ENCODE measurements at places on chromosomes 12 and 14. TPM values are rescaled to one million over a fixed set of nuclear protein-coding genes. Genes with fewer than 3 reads are reported as not detected.

DNA sequence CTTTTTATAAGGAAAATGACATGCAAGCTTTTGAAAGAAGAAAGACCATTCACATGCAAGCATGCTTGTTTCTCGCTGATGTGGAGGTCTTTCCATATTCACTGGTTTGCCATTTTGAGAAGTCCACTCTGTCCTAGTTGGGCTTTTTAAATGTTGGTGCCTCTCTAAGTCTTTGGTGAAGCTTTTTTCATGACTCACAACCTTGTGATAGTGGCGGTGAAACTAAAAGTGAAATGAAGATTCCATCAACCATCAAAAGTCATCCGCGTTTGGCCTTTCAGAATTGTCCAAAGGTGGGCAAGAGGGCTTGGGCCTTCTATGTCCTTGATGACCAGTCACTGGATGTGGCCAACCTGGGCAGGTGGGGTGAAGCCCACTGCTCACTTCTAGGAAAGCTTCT lies 4.3 kb downstream of the LRRC74A start:
- DNase-seq: no peak
- no peaks in the 10 kb centered on the region for H3K4me1 ChIP-seq
- H3K27ac ChIP-seq: no peak overlapping the region
- H3K4me3 ChIP-seq: no peak overlapping the region
- H3K36me3 ChIP-seq: no peaks in the 10 kb centered on the region

GRCh38 chr14:45811155-45811554 lies 558.2 kb upstream of the MIS18BP1 start:
- H3K27me3 ChIP-seq: no peaks in the 10 kb centered on the region
- DNase-seq: no peak
- no peaks in the 10 kb centered on the region for H3K4me1 ChIP-seq
- H3K36me3 ChIP-seq: no peaks in the 10 kb centered on the region
- H3K4me3 ChIP-seq: no peak overlapping the region

DNA sequence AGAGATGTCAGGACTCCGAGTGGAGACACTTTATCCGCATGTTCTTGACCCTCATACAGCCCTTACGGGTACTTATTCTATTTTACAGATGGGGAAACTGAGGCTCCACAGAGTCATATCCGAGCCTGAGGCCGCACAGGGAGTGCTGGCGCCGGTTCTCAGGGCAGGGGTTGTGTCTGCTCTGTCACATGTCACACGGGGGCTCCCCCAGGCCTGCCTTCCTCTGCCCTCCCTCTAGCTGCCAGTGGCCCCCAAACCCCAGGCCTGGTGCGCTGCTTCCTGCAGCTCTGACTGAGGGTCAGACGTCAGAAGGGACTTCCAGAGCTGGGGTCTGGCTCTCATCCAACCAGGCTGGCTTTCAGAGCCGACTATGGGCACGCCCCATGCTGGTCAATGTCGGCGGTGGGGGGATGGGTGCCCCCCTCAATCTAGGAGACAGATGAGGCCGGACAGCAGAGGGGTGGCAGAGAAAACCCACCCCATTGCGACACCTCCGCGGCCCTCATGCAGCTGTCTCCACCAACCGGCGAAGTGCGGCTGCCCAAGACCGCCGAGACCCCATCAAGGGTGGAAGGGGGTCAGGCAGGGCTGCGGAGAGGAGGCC lies 811 bp upstream of the INF2 start:
- H3K27me3 ChIP-seq: no peaks in the 10 kb centered on the region
- peak; percentile 28 for DNase-seq
- H3K36me3 ChIP-seq: no peaks in the 10 kb centered on the region
- no peak overlapping the region for H3K4me3 ChIP-seq
- peak overlapping the region; percentile 74 for H3K27ac ChIP-seq

- no peaks in the 10 kb centered on the region for H3K27me3 ChIP-seq
- no peak overlapping the region for H3K4me3 ChIP-seq
- H3K36me3 ChIP-seq: peaks cover 20% of the 10 kb centered on the region
- no peaks in the 10 kb centered on the region for H3K4me1 ChIP-seq
- H3K27ac ChIP-seq: no peak overlapping the region
- DNase-seq: no peak
Observed at GRCh38 chr12:50467439-50467838, 37.3 kb upstream of the DIP2B start.

- no peak overlapping the region for H3K4me3 ChIP-seq
- no peak for DNase-seq
- H3K27ac ChIP-seq: no peak overlapping the region
- H3K4me1 ChIP-seq: no peaks in the 10 kb centered on the region
- no peaks in the 10 kb centered on the region for H3K27me3 ChIP-seq
- H3K36me3 ChIP-seq: no peaks in the 10 kb centered on the region
Observed at GRCh38 chr12:3743803-3744202, 9.1 kb downstream of the CRACR2A start.

GRCh38 chr14:23562822-23563472 lies 4.6 kb downstream of the AP1G2 start:
- H3K27me3 ChIP-seq: no peaks in the 10 kb centered on the region
- H3K4me1 ChIP-seq: peaks cover 13% of the 10 kb centered on the region
- H3K4me3 ChIP-seq: no peak overlapping the region
- peaks cover 16% of the 10 kb centered on the region for H3K36me3 ChIP-seq

DNA sequence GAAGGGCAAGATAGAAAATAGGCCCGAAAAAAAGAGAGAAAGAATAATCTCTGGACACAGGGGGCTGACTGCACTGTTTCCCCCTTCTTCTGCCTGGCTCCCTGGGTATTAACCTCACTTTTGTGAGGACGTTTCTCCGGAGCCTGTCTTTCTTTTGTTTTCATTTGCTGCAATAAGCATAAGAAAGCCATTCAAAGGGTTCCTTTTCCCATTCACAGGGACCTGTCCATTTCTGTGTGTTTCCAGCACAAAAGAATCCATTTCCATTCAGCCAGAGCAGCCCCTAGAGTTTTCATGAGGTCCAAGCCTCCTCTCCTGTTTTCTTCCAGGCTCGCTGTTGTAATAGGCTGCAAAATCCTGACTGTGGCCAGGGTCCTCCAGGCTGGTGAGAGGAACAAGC lies 16.8 kb downstream of the PLXNC1 start:
- H3K36me3 ChIP-seq: no peaks in the 10 kb centered on the region
- no peaks in the 10 kb centered on the region for H3K4me1 ChIP-seq
- no peak overlapping the region for H3K27ac ChIP-seq
- no peak overlapping the region for H3K4me3 ChIP-seq

DNA sequence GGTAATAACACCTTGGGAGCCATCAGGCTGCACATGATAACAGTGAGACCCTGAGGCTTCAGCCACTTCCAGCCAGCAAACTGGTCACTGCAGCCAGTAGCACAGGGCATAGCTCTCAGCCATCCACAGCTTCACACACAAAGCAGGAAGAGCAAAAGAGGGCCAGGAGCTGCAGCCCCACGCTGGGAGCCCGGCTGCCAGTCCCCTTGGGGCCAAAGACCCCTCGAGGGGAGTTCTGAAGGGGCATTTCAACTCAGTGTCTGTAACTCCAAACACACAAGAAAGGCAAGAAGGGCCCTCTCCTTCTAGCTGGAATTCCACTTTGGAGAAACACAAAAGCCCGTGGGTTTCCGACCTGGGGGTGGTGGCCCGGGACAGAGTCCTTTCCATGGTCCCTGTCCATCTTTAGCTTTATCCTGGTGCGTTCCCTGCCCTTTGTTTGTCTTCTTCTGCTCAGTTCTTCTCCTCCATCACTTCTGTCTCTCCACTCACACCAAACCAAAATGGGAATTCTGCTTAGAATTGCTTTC lies 151.8 kb upstream of the FKBP4 start:
- no peak overlapping the region for H3K4me3 ChIP-seq
- DNase-seq: no peak
- no peaks in the 10 kb centered on the region for H3K36me3 ChIP-seq
- H3K27ac ChIP-seq: no peak overlapping the region

DNA sequence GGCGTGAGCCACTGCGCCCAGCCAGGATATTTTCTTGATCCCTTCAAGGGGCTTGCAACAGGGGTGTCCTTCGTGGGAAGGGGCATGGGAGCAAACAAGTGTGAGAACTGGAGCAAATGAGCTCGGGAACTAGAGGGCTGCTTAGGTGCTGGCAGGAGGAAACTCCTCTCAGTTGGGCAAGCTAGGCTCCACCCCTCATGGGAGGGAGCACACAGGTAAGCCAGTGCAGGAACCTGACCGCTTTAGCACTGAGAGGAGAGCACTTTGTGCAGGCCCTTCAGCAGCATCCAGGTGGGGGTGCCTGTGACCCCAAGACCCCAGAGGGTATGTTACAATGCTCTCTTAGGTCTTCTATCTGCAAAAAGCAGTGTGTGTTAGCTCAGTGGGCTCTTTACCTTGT lies 755.4 kb upstream of the MDGA2 start:
- no peaks in the 10 kb centered on the region for H3K36me3 ChIP-seq
- no peak overlapping the region for H3K4me3 ChIP-seq
- no peaks in the 10 kb centered on the region for H3K27me3 ChIP-seq
- DNase-seq: no peak
- H3K4me1 ChIP-seq: no peaks in the 10 kb centered on the region

DNA sequence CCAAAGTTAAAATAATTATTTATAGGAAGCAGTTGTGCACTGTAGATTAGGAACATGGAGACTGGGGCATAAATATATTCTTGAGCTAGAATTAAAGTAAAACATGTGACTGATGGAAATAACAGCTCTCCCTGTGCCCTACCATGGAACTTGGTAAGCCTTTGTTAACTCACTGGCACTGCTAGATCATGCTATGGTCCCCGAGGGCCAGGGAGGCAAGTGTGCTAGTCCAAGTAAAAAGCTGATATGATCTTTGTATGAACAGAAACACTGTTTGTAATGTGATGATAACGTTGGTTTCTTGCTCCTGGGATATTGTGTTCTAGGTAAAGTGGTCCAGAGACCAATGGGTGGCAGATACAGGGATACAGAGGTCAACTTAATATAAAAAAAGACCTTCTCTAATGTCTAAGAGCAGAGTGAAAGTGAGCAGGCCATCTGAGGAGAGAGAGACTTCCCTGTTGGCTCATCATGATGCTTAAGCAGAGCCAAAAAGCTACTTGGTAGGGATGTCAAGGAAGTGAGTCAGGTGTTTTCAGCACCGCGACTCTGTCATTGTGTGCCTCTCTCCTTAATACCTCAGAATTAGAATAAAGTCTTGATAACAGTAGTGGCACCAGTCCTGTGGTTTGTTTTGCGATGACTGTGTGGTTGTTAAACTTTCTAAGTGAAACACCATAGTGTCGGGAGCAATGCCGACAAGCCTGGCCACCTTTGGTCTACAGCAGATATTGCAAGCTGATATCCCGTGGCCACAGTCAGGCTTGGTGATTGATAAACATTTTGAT lies 27.6 kb downstream of the BICD1 start:
- H3K4me1 ChIP-seq: no peaks in the 10 kb centered on the region
- no peak for DNase-seq
- no peaks in the 10 kb centered on the region for H3K36me3 ChIP-seq

DNA sequence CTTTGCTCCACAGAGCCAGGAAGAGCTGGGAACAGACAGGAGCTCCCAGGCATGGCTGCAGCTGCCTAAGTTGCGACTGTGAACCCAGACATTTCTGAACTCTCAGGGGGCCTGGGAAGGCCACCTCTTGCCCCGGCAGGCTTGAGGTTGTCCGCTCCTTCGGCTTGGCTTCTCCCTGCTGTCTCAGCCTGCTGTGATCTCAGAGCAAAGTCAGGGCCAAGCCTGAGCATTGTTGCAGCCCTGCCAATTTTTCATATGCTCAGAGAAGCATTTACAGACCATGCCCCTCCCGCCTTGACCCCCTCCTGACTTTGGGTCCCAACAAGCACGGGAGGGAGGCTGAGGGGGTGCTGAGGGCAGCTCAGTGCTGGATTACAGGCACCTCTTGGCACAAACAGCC lies 1439.1 kb upstream of the FLRT2 start:
- no peak overlapping the region for H3K4me3 ChIP-seq
- H3K27me3 ChIP-seq: no peaks in the 10 kb centered on the region
- peaks cover 1% of the 10 kb centered on the region for H3K4me1 ChIP-seq
- DNase-seq: no peak

- H3K27ac ChIP-seq: peak overlapping the region; percentile 60
- no peak for DNase-seq
- no peaks in the 10 kb centered on the region for H3K36me3 ChIP-seq
- H3K4me3 ChIP-seq: peak overlapping the region; percentile 96
- H3K4me1 ChIP-seq: peaks cover 11% of the 10 kb centered on the region
Observed at GRCh38 chr12:111840807-111841206, 1.2 kb upstream of the MAPKAPK5 start.

DNA sequence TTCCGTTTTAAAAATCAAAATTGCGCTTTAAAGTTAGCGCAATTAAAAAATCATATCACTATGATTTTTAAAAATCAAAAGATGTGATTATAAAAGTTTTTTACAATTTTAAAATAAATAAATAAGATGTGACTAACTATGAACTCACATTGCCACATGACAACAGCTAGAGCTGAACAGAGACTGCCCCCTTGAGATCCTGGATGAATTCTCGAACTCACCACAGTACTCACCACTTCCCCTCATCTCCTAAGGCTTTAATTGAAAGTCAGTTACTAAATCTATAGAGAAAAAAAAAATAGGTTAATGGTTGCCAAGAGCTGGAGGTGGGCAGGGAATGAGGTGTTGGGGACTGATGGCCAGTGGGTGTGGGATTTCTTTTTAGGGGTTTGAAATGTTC lies 384.2 kb downstream of the ZFP36L1 start:
- H3K4me1 ChIP-seq: peaks cover 6% of the 10 kb centered on the region
- no peaks in the 10 kb centered on the region for H3K27me3 ChIP-seq
- no peak overlapping the region for H3K27ac ChIP-seq
- no peak overlapping the region for H3K4me3 ChIP-seq
- no peak for DNase-seq

DNA sequence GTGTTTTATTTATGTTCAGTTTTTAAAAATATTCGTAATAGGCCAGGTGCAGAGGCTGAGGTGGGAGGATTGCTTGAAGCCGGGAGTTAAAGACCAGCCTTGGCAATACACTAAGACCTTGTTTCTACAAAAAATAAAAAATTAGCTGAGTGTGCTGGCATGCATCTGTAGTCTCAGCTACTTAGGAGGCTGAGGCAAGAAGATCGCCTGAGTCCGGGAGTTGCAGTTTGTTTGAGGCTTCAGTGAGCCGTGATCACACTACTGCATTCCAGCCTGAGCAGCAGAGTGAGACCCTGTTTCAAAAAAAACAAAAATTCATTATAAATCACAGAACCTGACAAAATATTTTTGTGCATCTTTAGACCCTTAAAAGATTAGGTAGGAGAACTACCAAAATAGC lies 240.1 kb upstream of the ARHGAP5 start:
- no peak overlapping the region for H3K4me3 ChIP-seq
- peaks cover 6% of the 10 kb centered on the region for H3K4me1 ChIP-seq
- DNase-seq: no peak
- no peaks in the 10 kb centered on the region for H3K27me3 ChIP-seq
- no peak overlapping the region for H3K27ac ChIP-seq

DNA sequence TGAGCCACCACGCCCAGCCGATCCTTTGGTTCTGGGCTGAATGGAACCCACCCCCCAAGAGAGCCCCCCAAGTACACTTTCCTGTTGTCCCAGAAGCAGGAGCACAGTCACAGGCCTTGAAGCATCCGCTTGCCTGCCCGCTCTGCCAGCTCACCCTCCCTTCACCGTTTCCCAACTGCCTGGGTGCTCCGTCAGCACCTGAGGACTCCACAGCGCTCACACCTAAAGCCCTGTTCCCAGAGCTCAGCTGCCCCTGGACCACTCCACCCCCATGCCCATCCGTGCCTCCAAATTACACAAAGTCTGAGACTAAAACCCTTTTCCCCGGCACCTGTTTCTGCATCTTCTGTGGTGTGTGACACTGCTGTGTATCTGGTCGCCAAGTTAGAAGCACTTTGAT lies 44.3 kb upstream of the TRAF3 start:
- no peak for DNase-seq
- no peak overlapping the region for H3K4me3 ChIP-seq
- no peaks in the 10 kb centered on the region for H3K4me1 ChIP-seq
- H3K27me3 ChIP-seq: no peaks in the 10 kb centered on the region
- H3K36me3 ChIP-seq: peaks cover 5% of the 10 kb centered on the region

POLE2 gene
- total RNA-seq: 2.8 TPM

CCDC77 gene
- 5.6 TPM for total RNA-seq

FAM186B gene
- total RNA-seq: 0.54 TPM

SERPINA9 gene
- not detected for total RNA-seq

COCH gene
- total RNA-seq: 0.71 TPM

POTEG gene
- total RNA-seq: not detected

ERP27 gene
- 64.6 TPM for total RNA-seq

All from lung (tissue), 17 donors.